Activated CD8-positive, alpha-beta memory T cell treated with anti-CD3 and anti-CD28 coated beads for 1 hour (primary cell): ENCODE measurements at places on chromosomes 6 and 20.

GRCh38 chr6:73699676-73700459, 3.9 kb downstream of the CD109 start:
- no peak for DNase-seq

GRCh38 chr20:35447082-35447789, 8.2 kb upstream of the CEP250 start:
- DNase-seq: peak; percentile 70

- DNase-seq: no peak
Measured at GRCh38 chr20:8432435-8433148, 300.5 kb downstream of the PLCB1 start.

DNA sequence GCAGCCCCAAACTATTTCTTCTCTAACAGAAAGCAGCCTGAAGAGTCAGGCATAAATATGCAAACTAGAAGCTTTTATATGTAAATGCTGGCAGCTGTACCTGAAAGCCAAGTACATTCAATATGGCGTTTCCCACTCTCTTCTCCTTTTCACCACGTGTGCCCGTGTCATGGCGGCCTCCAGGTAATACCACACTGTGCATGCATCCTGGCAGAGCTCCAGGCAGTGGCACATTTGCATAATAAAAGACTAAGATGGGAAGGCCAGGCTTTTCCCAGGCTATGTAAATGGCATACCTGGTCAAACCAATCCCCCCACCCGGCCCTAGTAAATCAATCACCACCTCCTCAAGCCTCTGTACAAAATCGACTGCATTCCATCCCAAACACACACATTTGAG, 120.6 kb downstream of the MMUT start:
- DNase-seq: no peak

- no peak for DNase-seq
Measured at GRCh38 chr20:38504368-38505090, 31.9 kb downstream of the RALGAPB start.

- DNase-seq: no peak
Measured at GRCh38 chr6:14455876-14456648, 338.5 kb downstream of the CD83 start.

- DNase-seq: no peak
Measured at GRCh38 chr20:31446084-31446819, 5.8 kb downstream of the DEFB123 start.

DNA sequence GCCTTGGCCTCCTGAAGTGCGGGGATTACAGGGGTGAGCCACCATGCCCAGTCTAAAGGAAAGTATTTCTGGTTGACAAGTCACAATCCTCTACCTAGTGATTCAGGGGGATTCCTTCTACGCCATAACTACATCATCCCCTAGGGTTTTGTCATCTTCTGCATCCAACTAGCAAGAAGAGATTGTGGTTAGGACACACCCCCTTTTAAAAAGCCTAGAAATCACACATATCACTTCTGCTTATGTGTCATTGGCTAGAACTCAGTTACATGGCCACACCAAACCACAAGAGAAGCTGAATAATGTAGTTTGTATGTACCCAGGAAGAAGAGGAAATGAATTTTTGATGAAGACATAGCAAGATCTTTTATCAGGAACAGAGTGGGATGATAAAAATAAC, 14.7 kb upstream of the CHD6 start:
- no peak for DNase-seq

DNA sequence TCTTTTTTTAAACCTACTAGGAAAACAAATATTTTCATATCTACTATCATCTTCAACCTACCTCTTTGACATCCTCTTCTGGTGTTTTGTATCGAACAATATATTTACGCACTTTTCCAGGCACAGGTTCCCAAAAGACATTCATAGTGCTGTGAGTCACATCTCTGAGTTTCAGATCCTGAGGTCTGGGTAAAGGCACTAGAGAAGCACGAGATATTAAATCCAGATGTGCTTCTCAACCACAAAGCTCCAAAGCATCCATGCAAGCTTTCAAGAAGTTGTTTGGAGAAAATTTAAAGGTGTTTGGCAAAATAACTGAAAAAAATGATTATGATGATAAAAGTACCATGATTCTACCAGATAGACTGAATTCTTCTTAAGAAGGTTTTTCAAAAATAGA, 62.7 kb downstream of the COL12A1 start:
- DNase-seq: no peak

GRCh38 chr6:4588581-4588980, 187.6 kb upstream of the CDYL start:
- DNase-seq: no peak
